ENCODE measurements at places on chromosomes 2 and 18.

DNA sequence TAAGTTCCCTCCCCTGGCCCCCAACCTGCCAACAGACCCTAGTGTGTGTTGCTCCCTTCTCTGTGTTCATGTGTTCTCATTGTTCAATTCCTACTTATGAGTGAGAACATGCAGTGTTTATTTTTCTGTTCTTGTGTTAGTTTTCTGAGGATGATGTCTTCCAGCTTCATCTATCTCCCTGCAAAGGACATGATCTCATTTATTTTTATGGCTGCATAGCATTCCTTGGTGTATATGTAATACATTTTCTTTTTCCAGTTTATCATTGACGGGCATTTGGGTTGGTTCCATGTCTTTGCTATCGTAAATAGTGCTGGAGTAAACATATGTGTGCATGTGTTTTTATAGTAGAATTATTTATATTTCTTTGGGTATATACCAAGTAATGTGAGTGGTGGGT, 602.2 kb downstream of the DSC3 start:
- no peak for DNase-seq

GRCh38 chr2:190190507-190191162, 128.1 kb upstream of the MSTN start:
- DNase-seq: no peak

GRCh38 chr2:101400506-101401325, 13.4 kb upstream of the CREG2 start:
- no peak for DNase-seq

DNA sequence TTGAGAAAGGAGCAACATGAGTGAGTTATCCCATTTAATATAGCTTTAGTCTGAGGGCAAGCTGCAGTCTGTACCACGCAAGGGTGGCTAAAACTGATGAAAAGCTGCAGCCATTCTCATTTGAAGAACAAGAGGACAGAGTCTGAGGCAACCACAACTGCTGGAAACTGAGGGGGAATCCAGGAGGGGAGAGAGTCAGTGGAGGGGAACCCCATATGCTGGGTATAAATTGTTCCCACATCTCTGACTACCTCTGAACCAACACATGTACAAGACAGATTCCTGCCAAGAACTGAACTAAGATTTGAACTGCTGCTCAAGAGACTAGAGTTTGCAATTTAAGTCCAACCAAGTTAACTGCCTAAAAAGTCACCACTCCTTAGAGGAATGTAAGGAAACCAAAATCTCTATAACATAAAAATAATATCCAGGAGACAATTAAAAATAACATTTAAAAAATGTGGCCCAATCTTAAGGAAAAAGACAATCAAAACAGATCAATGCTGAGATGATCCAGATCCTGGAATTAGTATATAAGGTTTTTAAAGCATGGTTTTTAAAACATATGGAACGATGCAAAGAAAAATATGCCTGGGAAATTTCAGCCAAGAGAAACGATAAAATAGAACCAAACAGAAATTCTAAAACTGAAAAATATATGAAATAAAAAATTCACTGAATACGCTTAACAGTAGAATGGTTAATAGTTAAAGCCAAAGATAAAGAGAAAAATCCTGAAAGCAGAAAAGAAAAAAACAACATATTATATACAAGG, 11.2 kb downstream of the CWC22 start:
- DNase-seq: no peak

DNA sequence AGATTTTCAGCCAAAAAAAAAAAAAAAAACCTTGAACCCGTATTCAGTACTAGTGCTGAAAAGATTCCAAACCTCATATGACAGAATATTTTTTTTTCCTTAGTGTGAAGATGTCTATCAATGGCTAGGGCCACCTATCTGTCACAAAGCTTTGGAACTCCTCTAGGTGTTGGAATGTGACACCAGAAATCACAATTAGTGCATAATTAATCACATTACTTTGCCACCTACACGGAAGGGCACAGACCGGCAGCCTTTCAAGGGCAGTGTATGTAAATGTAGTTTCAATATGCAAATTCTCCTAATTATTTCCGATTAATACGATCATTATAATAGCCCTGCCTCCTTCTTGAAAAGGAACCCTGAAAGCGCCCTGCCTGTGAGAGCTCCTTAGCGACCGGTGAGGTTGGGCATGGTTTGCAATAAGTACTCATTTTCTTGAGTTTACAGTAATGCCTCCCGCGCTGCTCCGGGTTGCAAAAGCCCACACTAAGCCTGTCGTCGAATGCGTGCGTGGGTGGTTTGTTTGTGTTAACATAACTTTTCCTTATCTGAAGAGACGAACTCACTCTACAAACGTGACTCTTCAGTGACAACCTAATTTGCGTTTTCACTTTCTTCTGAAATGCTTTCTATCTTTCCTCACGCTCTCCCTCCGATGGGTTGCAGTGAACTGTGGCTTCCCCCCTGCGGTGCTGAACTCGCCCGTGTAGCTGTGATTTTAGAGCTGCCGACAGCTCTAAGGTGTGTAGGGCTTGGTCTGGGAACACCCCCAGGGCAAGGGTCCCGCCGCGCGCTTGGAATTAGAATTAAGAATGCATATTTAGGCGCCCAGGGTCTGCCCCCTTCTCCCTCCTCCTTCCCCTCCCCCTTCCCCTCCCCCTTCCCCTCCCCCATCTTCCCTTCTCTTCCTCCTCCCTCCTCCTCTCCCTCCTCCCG, 765 bp upstream of the ID2 start:
- peak; percentile 90 for DNase-seq

DNA sequence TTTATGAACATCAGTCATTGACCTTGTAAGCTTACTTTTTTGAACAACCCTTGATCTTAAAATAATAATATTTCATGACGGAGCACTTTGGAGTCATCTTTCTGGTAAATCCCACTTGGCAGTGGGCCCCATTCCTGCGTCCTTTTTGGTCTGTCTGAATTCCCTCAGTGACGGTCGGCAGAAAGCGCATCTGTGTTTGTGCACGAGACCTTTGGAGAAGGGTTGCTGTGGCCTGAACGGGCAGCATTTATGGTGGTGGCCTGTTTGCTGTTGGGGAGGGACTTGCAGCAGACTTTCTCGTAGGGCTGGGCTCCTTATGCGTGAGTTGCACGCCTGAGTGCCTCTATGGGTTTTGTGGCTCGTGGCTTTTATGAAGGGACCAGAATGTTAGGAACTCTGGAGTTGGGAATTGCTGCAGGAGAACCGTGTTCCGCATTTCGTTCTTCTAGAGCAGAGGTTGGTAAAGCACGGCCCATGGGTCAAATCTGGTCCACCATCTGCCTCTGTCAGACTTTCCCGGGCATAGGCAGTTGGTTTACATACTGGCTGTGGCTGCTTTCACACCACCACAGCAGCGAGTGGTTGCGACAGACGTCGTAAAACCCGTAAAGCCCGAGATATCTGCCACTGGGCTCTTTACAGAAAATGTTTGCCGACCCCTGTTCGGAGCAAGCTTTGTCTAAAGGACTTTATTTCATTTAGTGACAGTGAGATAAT, 30.8 kb downstream of the LPIN1 start:
- DNase-seq: no peak

GRCh38 chr18:23528580-23529472, 25.5 kb downstream of the RMC1 start:
- no peak for DNase-seq

DNA sequence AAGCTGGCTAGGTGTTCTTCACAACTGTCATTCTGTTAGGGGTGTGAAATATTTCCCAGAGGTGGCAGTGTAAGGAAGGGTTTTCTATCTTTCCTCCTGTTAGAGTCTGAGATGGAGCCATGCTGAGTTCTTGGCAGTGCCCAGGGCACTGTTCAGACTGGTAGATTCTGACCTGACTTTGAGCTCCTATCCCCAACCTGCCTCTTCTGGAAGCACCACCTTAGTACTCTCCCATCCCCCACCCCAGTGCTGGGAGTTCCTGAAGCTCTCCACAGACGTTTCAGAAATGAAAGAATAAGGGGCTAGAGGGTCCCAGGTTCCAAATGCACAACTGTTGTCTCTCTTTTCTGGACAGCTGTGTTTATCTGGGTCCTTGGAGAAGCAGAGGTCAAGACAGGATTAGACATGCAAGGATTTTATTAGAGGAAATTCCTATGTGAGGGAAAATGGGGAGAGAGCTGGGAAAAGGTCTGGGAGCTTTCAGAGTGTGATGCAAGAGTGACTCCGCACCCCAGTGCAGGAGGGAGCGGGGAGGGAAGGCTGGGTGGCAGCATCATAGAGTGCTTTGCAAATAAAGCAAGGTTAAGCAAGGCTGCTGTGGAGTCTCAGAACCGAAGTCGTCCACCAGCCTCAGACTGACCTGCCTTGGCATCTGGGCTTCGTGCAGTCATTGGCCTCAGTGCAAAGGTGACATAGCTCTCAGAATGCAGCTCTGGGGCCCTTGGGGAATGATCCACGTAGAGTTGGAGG, 75.5 kb downstream of the SLC4A3 start:
- DNase-seq: no peak

- no peak for DNase-seq
Measured at GRCh38 chr2:229344955-229345354, 73.9 kb upstream of the PID1 start.

DNA sequence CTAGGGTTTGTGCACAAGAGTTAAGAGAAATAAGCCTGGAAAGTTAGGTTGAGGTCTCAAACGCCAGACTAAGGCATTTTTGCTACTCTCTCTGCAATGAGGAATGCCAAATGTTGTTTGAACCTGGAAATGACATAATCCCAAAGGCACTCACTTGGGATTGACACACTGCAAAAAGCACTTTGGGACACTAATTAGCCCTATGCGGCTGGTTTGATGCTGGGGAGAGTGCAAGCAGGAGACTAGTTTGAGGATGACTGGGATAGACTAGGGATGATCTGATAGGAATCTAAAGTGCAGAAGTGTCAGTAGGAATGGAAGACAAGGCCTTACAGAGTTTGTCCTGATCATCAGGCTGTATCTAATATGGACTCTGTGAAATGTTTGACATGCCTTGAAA, 469.0 kb downstream of the SLC4A3 start:
- no peak for DNase-seq

- DNase-seq: no peak
Measured at GRCh38 chr2:27323596-27324285, 844 bp upstream of the MPV17 start.

GRCh38 chr2:112776113-112776512, 8.2 kb downstream of the IL1A start:
- no peak for DNase-seq

- DNase-seq: no peak
Measured at GRCh38 chr2:205769879-205770278, 87.6 kb downstream of the NRP2 start.

DNA sequence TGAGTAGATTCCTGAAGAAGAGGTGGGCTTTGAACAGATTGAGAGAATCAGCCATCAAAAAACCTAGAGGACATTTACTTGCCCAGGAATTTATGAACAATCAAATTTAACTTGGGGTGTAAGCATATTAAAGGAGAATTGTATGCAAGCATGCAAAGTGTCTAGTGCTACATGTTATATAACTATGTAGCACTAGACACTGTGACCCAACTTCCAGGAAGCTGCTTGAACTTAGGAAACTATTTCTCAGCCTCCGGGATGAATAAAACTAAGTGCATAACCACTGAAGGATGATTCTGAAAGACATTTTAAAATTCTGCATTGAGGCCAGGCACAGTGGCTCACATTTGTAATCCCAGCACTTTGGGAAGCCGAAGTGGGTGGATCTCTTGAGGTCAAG, 12.4 kb downstream of the MFF start:
- no peak for DNase-seq

- no peak for DNase-seq
Measured at GRCh38 chr2:54626884-54627283, 96.6 kb upstream of the EML6 start.

DNA sequence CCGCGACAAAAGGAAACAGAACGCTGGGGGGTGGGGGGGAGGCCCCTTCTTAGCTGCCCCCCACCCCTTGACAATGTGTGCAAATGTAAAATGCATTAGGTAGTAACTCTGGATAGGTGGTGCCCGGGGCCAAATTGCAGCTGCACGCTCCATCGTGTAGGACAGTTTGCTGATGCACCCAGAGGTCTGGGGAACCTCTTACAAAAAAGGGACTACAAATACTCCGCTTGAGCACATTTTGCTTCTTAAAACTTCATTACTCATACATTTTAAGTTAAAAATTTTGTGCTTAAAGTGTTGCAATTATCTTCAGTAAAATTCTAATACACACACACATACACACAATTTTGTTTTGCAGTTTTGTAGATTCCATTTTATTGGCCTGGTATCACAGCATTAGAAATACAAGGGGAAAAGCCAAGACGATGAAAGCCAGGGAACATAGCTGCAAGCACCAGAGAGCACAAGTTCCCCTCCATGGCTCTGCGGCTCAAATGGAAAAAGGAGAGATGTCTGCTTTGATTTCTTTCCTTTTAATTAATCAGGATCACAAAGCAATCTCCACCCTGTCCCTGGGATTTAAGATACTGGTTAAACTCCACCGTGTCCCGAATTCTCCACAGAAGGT, 582.1 kb downstream of the ZEB2 start:
- no peak for DNase-seq

DNA sequence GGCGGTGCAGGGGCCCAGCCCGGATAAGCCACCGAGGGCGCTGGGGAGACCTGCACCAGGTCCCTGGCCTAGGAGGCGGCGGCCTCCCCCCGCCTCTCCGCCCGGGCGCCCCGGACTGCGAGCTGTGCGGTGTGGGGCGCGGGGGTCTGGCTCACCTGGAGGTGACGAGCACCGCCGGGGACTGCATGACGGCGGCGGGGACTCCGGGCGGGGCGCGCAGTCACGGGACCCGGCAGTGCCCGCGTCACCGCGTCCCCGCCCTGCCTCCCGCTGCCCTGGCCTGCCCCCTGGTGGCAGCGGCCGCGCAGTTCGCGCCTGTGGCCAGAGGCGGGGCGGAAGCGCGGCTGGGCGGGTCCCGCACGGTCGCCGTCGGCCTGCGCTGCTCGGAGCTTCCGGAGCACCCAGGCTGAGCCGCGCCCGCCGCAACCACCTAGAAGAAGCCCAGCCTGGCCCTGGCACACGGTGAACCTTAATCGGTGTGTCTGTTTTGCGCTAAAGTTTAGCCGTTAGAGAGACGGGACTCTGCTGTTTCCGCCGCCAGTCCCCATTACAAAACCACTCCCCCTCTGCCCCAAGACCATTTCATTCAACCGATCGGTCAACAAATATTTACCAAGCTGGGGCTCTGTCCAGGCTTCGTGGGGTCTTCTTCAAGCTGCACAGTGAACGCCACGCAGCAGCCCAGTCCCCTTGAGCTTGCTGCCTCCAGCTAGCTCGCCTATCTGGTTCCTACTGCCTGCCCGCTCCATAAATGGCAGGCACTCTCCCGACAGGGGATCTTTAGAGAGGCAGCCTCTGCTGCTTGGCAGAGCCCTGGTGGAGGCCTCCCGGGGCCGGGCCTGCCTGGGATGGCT, at the start of gene HS1BP3:
Gene HS1BP3, minus strand, starts transcription at position 222 of the 854 bp plus-strand sequence. Its CDS starts 35 bp downstream, at position 187.
- peak; percentile 79 for DNase-seq

DNA sequence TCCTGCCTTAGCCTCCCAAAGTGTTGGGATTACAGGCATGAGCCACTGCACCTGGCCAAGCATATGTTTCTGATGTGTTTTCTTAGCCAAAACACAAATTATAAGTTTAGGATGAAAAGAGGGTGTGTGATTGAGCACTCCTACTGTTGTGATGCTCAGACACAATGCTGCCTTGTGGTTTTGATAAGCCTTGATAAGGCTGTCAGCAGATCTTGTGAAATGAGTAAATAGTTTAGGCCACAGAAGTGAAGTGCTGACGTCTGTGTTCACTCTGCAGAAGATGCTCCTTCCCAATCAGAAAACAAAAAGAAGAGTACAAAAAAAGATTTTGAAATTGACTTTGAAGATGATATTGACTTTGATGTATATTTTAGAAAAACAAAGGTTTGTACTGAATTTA, 24.3 kb downstream of the NCAPH start:
- DNase-seq: no peak

- DNase-seq: no peak
Measured at GRCh38 chr2:188976545-188977268, 2.5 kb downstream of the COL3A1 start.

- no peak for DNase-seq
Measured at GRCh38 chr2:72785517-72785916, 40.3 kb downstream of the EXOC6B start.
